ENCODE measurements at places on chromosomes 5 and 9. TPM values are rescaled to one million over a fixed set of nuclear protein-coding genes. Genes with fewer than 3 reads are reported as not detected.

The PCDHB8 gene
- total RNA-seq, result 0.32 TPM

The FST gene
- total RNA-seq, result 29.1 TPM

The SERINC5 gene
- total RNA-seq, result 11.8 TPM

The OR13F1 gene
- not detected for total RNA-seq

The EGFL7 gene
- 8.7 TPM for total RNA-seq

The CFAP77 gene
- total RNA-seq, result not detected

The KCNT1 gene
- not detected for total RNA-seq

The CCL27 gene
- not detected for total RNA-seq

The TOPORS gene
- 26.6 TPM for total RNA-seq

The ICE1 gene
- 13.2 TPM for total RNA-seq

The HARS2 gene
- 34.0 TPM for total RNA-seq

The FOXD4L5 gene
- total RNA-seq, result 0.09 TPM

The SLC36A2 gene
- total RNA-seq, result not detected

The KIF20A gene
- total RNA-seq, result 4.0 TPM

The CATSPER3 gene
- total RNA-seq, result 0.16 TPM

The PCA3 gene
- 0.26 TPM for total RNA-seq

The ARSI gene
- 16.3 TPM for total RNA-seq

The RGS7BP gene
- not detected for total RNA-seq

The WHRN gene
- 1.4 TPM for total RNA-seq

The CYFIP2 gene
- 7.0 TPM for total RNA-seq

The FIBCD1 gene
- 9.3 TPM for total RNA-seq

The ASTN2 gene
- total RNA-seq, result 14.7 TPM

The FLT4 gene
- 0.09 TPM for total RNA-seq

The SPINK7 gene
- total RNA-seq, result not detected

The PCDHGC4 gene
- total RNA-seq, result 3.3 TPM

The UBE2QL1 gene
- total RNA-seq, result under 0.01 TPM

The ARID3C gene
- not detected for total RNA-seq

The SPATA31A3 gene
- not detected for total RNA-seq

The NOXA1 gene
- total RNA-seq, result 0.26 TPM

The CDKN2B gene
- 10.4 TPM for total RNA-seq

The MYOZ3 gene
- 0.47 TPM for total RNA-seq

The PCDHGA11 gene
- 12.0 TPM for total RNA-seq

The KIF4B gene
- 0.09 TPM for total RNA-seq

The TAF11L8 gene
- not detected for total RNA-seq

The IFNK gene
- total RNA-seq, result not detected

The CDH9 gene
- total RNA-seq, result not detected

The INSL4 gene
- not detected for total RNA-seq

The LRRTM2 gene
- total RNA-seq, result 3.5 TPM
